COLO829 (cell line): ENCODE measurements at places on chromosomes 16 and 17.

DNA sequence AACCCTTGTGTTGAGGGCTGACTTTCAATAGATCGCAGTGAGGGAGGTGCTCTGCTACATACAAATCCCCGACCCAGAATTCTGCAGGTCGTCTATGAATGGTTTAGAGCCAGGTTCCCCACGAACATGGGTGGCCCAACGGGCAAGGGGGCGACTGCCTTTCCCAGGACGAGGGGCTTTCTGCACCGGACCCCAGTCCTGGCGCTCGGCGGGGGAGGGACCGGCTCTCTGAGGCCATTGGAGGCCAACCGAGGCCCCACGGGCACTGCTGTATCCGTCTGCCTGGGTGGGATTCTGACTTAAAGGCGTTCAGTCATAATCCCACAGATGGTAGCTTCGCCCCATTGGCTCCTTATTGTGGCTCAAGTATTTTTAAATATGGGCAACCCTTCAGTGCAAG lies 21.2 kb downstream of the SEC14L1 start:
- no peak for DNase-seq

DNA sequence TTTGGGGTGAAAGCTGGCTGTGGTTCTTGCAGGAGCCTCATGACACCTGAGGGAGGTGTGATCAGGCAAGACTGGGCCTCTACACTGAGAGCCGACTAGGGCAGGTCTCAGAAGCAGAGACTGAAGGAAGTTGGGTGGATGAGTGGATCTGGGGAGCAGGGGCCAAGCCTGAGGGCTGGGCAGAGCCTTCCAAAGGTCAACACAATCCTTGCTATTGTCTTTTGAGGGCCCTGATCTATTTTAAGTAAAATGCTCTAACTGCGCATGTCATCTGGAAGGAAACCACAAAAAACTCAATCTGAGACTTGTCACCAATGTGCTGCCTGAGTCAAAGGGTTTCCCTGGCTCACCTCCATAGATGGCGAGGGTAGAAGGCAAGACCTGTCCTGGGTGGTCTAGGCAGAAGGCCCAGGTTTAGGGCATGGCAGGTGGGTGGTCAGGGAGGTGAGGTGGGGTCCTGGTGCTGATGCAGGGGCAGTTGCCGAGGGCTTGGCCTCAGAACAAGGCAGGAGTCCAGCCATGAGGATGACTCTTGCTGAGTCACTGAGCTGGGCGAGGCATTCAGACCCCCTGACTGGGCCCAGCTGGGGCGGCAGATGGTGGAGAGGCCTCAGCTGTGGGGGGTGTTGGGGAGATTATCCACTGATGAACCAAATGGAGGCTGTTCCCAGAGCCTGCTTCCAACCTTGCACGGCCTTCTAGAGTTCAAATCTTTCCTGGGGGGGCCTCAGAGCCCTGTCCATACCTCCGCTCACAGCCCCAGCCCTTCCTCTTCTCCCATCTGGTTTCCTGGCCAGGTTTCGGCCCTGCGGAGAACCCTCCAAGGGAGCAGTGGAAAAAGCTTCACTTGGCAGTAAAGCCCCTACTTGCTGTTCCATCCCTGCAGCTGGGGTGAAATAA lies 5.1 kb downstream of the MVP start:
- DNase-seq: peak; percentile 74

DNA sequence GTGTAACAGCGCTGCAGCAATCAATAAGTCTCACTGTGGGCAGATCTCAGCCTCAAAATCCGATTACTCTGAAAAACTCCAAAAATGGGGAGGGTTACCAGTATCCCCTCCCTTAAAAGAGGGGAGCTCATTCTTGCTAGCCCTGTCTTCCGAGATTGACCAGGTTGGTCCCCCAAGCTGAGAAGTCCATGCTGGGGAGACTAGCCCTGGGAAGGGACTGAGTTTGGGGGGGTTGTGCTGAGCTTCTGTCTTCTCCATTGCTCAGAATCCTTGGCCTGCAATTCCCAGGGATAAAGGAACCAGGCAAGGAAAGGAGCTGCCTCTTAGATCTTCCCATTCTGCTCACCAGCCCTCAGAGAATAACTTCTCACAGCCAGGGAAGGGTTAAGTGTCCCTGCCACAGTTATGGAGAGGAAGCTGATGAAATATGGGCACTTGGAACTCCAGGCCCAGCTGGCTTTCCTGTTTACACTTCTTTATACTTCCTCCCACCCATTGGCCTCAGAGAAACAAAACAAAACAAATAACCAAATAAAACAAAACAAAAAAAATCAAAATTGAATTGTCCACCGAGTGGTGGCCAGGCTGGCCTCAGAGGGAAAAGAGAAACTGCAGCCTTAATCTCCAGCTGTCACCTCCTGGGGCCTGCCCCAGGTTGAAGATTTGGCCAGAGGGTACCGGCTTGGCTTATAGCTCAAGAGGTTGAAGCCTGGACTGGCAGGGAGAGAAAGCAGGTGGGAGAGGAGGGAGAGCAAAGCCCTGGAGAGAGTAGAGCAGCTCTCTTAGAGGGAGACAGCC lies 2.6 kb downstream of the HOXB3 start:
- DNase-seq: no peak

- no peak for DNase-seq
Measured at GRCh38 chr17:59465949-59466307, 99.5 kb upstream of the DHX40 start.

- DNase-seq: no peak
Measured at GRCh38 chr17:50511058-50511457, 2.8 kb downstream of the MYCBPAP start.

DNA sequence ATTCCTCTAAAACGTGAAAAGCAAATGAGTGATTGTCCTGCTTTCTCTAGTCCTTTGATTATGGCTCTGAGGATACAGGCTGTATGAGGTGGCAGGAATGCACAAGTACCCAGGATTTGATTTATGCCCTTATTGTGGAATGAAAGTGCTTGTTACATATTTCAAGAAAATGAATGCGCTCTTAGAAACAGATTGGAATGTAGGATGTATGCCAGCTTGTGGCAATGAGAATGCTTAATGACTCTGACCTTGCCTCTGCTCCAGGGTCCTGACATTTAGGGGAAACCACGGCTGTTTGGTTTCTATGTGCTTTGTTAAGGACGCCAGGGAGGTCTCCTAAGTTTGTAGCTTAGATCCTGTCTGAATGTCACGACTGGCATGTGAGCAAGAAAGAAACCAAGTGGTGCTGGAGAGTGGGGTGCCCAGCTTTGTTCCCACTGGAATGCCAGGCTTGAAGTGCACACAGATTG lies 22.0 kb downstream of the PRCD start:
- peak; percentile 55 for DNase-seq

- peak; percentile 43 for DNase-seq
Measured at GRCh38 chr16:69112285-69113129, 7.1 kb downstream of the HAS3 start.

DNA sequence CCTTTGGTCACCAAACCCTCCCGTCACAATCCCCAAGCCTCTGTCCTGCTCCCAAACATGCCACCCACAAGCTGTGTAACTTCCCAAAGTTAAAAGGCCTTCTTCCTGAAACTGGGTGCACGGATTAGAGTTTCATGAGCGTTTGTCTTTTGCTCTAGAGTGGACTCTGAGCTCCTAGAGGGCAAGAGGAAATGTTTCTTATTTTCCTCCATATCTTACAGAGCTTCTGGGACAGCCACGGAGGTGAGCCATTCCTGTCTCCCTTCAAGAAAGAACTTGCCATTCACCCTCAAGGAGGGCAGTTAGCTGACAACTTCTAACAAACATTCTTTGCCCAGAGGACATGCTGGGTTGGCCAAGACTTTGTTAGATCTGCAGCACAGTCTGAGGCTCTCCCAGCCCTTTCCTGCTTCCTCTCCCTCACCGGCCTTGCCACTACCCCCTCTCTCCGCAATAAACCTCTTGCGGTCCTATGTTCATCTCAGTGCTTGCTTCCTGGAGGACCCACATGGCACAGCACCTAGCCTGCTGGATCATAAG lies 2.6 kb upstream of the MYCBPAP start:
- no peak for DNase-seq

- DNase-seq: no peak
Measured at GRCh38 chr17:17156511-17156910, 49.6 kb downstream of the PLD6 start.

DNA sequence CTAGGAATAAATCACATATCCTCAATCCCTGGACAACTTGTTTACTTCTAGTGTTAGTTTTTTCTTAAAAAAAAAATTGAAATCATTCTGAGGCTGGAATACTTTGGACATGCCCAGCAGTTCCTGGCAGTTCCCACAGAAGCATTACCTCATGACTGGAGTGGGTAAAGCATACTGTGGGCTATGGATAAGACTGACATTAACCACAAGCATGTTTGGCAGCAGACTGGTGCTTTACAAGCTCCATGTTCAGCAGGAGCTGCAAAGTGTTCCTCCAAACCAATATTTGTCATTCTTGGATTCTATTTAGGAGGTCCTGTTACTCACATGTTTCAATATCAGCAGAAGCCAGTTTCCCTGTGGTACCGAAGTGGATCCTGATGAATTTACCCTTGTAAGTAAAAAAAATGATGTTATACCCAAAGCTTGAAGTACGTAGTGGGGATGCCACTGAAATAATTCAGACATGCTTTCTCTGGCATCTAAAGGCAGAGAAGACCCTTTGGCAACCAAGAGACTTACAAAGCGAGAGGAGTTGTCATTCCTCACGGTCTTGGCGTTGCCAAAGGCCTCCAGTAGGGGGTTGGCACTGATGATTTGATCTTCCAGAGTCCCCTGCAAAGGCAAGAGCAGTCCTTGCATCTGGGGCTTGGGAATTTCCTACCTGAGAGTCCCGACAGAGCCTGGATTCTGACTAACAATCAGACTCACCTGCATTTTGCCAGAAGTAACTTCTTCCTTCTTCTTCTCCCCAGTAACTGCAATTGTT lies 4.9 kb downstream of the MYH1 start:
- DNase-seq: no peak

- DNase-seq: no peak
Measured at GRCh38 chr17:30101686-30102390, 14.8 kb upstream of the NSRP1 start.

GRCh38 chr17:29252101-29252791 lies 5.6 kb downstream of the CRYBA1 start:
- DNase-seq: peak; percentile 38

DNA sequence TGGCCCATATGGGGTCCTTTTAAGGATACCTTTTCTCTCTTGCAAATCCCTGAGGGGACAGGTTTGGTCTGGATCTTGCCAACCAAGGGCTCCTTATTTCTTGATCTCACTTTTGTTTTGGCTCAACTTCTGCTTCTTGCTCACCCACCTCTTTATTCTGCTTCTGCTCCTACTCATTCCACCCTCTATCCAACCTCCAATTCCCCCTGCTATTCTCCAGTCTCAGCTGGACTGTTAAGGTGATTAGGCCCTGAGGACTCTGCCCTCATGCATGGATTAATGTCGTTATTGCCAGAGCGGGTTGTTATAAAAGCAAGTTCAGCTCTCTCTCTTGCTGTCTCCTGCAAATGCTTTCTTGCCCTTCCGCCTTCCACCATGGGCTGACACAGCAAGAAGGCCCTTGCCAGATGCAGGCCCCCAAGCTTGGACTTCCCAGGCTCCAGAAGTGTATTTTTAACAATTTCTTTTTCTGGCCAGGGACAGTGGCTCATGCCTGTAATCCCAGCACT lies 29.8 kb downstream of the LAT start:
- no peak for DNase-seq

GRCh38 chr17:80025140-80025539 lies 10.5 kb downstream of the TBC1D16 start:
- DNase-seq: no peak

- DNase-seq: no peak
Measured at GRCh38 chr16:61892531-61892930, 143.7 kb downstream of the CDH8 start.

DNA sequence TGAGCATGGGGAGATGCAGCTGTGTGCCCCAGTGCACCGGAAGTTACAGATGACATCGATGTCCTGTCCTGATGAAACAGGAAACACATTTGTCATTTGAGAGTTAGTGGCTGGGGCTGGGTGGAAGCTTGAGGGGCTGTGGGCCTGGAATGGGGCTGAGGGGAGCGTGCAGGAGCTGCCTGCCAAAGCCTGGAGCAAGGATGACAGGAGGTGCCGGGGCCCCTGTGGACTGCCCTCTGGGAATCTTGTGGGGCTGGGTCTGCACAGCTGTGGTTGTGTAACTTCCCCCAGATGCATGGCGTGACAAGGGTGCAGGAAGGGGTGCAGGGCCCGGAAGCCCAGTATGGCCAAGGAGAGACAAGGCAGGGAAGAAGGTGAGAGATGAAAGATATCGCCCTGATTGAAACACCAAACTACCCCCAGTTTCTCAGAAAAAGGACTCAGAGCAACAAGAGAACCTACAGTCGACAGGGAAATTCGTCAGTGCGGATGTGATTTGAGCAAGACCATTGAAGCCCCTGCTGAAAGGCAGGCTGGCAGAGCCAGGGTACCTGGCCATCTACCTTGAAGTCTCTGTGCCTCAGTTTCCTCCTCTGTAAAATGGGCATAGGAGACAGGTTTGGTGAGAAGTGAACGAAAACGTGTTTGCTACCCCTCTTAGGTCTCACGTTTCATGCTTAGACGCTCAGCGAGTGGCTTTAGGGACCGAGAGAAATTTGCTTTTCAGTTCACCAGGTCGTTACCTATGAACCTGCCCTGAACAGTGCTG lies 8.8 kb downstream of the MMP25 start:
- no peak for DNase-seq

GRCh38 chr17:30246460-30246859 lies 11.0 kb upstream of the SLC6A4 start:
- DNase-seq: no peak

DNA sequence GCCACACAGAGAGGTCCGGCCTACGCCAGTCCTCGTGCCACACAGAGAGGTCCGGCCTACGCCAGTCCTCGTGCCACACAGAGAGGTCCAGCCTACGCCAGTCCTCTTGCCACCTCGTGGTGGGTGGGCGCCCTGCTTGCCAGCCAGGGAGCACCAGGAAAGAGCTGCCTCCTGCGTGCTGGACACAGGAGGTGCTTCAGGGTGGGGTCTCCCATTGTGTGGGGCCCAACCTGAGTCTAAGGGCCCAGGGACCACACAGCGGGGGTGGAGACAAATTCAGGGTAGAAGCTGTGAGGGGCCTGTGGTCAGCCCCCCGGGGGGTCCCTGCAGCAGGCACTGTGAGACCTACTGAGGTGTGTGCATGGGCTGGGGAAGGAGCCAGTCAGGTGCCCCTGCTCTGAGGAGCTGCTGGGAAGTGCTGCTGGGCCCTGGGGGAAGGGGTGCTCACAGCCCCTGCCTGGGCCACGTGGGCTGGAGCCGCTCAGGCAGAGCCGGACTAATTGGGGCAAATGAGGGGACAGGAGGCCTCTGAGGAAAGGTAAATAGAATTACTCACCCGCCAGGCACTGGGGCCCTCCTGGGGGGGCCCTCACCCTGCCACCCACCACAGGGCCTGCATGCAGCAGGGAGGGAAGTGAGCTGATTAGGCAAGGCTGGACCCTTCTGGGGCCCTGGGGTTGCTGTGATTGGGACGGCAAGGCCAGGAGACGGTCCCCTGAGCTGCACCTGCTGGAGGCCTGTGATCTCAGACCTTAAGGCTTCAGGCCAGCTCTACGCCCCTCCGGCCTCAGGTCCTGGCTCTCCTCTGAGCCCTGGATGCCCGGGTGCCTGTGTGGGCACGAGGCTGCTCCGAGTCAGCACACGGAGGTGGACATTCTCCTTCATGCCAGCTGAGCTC lies 11.0 kb downstream of the GCGR start:
- no peak for DNase-seq
